Heart right ventricle (tissue), 16 donors: ENCODE measurements at places on chromosomes 11 and 22. TPM values are rescaled to one million over a fixed set of nuclear protein-coding genes. Genes with fewer than 3 reads are reported as not detected.

The IGSF9B gene
- 72.3 TPM for total RNA-seq

GRCh38 chr22:27488456-27489177 is 312.9 kb downstream of the MN1 start:
- no peak for DNase-seq

DNA sequence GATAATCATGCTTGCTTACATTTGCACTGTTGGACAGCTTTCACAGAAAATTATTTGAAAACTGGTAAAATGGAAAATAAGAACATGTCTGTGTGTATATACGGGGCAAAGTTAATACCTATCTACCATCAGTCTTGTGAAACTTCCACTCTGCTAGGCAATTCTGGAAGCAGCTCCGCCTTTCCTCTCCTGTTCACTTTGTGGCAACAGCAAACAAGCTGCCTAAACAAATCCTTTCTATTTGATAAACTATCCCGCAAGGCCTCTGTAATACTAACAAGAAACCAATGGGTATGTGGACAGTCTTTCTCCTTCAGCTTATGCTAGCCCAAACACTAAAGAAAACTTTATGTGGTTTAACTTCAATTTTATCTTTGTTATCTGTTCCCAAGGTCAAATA is 39.2 kb upstream of the RAPSN start:
- DNase-seq = no peak

DNA sequence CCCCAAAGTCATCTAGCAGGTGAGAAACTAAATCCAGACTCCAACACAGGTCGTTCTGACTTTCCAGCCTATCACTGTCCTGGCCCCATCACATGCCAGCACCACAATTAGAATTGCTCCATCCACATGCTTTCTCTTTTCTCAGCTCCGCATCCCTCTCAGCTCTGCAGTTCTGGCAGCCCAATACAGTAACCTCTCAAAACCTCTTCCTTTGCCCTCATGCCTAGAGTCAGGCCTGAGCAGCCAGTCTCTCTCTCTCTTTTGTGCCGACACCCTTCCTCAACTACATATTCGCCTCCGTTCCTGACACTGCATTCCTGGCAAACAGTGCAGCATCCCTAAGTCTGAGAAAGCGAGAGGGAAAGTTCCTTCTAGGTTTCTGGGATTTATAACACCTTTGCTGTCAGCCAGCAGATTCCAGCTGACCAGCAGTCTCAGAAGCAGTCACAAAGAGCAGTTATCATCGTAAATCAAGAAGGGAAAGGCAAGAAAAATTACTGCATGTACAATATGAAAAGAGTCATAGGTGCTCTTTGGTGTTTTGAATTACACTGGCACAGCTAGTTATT is 258.0 kb downstream of the FAT3 start:
- DNase-seq = no peak

DNA sequence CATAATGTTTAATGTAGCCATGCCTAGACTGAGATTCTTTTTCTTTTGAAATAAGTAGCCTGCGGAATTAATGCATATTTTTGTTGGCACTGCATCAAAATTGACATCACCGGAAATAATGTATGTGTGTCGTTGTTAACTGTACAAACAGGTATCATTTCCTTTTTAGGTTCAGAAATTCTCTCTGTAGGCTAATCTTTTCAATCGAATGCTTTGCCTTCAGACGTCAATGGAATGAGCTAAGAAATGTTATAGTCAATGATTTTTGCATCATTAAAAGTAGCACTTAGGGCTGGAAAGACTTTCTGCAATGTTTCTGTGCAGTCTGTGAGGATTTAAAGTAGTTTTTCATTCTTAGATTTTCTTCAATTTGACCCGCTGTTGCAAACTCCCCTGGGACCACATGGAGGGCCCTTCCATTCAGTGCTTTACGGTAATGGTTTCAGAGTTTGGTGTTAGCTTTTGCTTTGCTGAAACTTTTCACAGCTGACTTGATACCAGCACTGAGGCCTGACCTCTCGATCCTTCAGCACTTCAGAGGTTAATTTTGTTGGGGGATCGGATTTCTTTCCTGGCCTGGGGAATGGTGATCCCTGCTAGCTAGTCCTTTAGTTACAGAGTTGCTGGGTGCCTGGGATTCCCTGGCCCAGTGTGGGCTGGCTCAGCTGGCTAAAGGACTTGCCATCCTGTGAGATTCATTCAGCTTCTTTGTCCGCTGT is 137.8 kb downstream of the DBX1 start:
- DNase-seq = no peak

- DNase-seq = no peak
Observed at GRCh38 chr22:42807185-42807584, 49.9 kb downstream of the ARFGAP3 start.

DNA sequence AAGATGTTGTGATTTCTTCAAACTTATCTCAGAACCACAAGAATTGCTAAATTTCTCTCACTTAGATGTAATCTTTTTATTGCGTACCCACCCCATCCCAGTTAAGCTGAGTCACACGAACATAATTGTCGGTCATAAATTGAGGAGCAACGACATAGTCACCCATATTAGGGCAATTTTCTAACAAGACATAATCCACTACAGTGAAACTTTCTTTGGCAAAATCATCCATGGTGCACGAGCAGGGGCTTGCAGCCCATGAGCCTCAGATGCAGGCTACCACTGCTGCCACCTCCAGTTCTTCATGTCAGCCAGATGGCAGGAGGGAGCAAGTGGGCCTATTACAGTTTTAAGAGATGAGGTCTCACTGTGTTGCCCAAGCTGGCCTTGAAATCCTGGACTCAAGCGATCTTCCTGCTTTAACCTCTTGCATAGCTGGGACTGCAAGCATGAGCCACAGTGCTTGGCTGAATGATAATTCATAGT is 70.3 kb upstream of the GRK2 start:
- DNase-seq = no peak

The MMP8 gene
- total RNA-seq = not detected

GRCh38 chr11:101169944-101170343 is 40.3 kb upstream of the PGR start:
- no peak for DNase-seq

The PATE2 gene
- total RNA-seq = not detected

The ELFN2 gene
- not detected for total RNA-seq

The SF1 gene
- 166 TPM for total RNA-seq

The SFI1 gene
- 6.9 TPM for total RNA-seq

The PHLDA2 gene
- 0.89 TPM for total RNA-seq

GRCh38 chr11:78377625-78378418 is 39.8 kb downstream of the GAB2 start:
- no peak for DNase-seq

The RELT gene
- total RNA-seq = 3.1 TPM

The P2RY6 gene
- total RNA-seq = 1.0 TPM

DNA sequence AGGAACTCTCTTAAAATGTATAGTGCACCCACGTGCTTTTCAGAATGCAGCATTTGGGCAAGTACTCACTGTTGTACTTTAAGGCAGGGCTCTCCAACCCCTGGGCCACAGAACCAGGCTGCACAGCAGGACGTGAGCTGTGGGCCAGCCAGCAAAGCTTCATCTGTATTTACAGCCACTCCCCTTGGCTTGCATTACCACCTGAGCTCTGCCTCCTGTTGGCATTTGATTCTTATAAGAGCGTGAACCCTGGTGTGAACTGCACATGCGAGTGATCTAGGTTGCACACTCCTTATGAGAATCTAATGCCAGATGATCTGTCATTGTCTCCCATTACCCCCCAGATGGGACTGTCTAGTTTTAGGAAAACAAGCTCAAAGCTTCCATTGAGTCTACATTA is 3.0 kb downstream of the C11orf58 start:
- DNase-seq = no peak

DNA sequence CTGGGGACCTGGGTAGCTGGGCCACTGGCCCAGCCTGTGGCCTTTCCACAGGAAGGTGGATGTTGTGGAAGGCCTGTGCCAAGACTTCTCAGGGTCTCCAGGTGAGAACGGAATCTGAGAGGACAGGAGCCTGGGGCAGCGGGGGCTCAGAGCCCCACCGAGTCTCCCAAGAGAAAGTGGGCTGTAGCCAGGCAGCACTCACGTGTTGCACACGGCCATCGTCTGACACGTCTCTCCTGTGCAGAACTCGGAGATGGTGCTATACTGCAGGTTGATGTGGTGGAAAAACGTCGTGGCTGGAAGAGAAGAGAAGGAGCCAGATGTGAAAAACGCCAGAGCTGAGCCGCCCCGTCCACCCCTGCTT is 6.4 kb downstream of the MOB2 start:
- DNase-seq = no peak

The CHADL gene
- total RNA-seq = 12.9 TPM

The KCNJ11 gene
- 12.9 TPM for total RNA-seq

The LRRC55 gene
- total RNA-seq = 0.36 TPM

DNA sequence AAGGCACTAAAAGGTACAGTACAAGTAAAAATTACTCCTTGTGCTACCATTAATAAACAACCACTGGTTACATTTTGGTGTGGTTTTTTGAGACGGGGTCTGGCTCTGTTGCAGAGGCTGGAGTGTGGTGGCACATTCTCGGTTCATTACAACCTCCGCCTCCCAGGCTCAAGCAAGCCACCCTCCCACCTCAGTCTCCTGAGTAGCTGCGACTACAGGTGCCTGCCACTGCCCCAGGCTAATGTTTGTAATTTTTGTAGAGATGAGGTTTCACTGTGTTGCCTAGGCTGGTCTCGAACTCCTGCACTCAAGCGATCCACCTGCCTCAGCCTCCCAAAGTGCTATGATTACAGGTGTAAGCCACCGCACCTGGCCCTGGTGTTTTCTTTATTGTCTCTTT is 20.8 kb downstream of the TAF1D start:
- DNase-seq = no peak

DNA sequence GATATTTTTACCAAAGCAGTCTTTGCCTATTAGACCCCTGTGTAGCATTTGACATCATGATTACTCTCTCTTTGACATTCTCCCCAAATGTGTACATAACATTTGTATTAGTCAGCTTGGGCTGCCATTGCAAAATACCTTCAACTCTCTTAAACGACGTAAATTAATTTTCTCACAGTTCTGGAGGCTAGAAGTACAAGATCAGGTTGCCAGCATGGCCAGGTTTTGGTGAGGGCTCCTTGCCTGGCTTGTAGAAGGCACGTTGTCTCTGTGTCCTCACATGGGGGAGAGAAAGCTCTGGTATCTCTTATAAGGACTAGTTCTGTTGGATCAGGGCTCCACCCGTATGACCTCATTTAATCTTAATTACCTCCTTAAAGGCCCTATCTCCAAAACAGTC is 12.3 kb upstream of the DLAT start:
- no peak for DNase-seq

The CYB5R2 gene
- total RNA-seq = 0.45 TPM

GRCh38 chr11:132054822-132055221 is 684.4 kb downstream of the NTM start:
- DNase-seq = no peak

GRCh38 chr22:40823426-40823825 is 4.3 kb upstream of the SLC25A17 start:
- no peak for DNase-seq

The TMEM121B gene
- total RNA-seq = 2.8 TPM

The CSTF3 gene
- total RNA-seq = 12.4 TPM

DNA sequence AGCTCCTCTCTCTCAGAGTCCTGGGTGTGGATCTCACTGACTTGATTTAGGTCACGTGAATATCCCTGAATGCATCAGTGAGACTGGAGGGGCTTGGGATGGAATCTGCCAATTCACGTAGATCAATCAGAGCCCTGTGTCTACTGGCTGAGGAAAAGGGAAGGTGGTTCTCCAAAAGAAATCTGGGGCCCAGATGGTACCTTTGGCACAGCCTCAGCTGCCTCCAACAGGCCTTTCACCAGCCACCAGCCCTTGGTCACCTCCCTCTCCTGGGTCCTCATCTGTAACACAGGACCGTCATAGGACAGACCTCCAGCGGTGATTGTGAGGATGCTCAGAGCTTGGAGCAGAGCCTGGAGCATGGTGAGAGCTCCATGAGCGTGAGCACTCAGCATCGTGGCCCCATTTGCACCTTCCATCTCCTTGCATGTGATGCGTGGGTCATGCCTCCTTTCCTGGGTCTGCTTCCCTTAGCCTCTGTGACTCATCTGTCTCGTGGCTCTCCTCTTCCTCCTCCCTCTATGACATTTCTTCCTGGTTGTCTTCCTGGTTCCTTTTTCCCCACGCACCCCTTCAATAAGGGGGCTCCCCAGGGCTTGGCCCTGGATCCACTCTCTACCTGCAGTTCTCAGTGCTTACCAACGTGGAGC is 7.5 kb upstream of the MIEF1 start:
- DNase-seq = no peak

The OR6Q1 gene
- total RNA-seq = not detected

DNA sequence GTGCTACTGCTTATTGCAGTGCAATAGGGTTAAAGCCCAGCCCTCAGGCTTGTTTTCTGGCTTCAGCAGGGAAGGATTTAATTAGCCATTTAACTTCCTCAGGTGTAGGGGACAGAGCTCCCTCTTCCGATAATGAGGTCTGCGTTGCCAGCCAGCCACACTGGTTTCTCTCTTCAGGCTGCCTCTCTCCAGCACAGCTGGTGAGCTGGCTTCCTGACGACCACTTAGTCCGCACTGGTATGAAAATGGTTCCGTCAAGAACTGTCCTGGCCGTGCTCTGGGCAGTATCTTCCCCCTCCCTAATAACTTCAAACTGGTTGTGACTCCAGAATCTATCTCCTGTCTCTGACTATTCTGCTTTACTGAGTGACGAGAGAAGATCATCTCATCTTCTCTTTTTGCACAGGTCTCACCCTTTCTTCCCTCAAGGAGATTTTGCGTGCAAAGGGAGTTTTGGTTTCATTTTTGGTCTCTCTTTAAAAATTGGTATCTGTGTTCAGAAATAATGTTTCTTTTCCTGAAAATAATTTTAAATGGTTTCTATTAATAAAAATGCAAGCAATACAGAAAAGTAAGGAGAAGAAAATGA is 49.2 kb downstream of the CNTN5 start:
- no peak for DNase-seq

The MPST gene
- total RNA-seq = 67.0 TPM

- DNase-seq = no peak
Observed at GRCh38 chr11:9799886-9800285, 136.0 kb downstream of the SWAP70 start.

- DNase-seq = no peak
Observed at GRCh38 chr11:44177905-44178304, 82.4 kb downstream of the EXT2 start.

DNA sequence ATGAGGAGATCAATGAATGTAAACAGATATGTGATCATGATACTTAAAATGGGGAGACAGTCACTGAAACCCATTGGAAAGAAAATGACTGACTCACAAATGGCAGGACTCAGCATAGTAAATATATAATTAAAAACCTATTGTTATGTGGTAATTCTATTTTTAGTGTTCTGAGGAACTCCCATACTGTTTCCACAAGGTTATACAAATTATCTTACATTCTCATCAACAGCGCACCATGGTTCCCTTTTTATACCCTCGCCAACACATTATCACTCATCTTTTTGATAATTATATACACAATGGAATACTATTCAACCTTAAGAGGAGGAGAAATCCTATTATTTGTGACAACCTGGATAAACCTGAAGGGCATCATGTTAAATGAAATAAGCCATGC is 17.1 kb downstream of the OR5B21 start:
- no peak for DNase-seq

- DNase-seq = no peak
Observed at GRCh38 chr11:113159988-113160807, 154.2 kb upstream of the TTC12 start.

- no peak for DNase-seq
Observed at GRCh38 chr11:85947431-85948272, 92.5 kb downstream of the CCDC83 start.

The SLC17A6 gene
- total RNA-seq = not detected

GRCh38 chr11:116533186-116533825 is 239.5 kb downstream of the BUD13 start:
- no peak for DNase-seq

The FKBP2 gene
- 40.4 TPM for total RNA-seq

The PYGM gene
- 87.7 TPM for total RNA-seq

The BRSK2 gene
- 0.15 TPM for total RNA-seq

GRCh38 chr11:88447281-88447680 is 109.7 kb upstream of the CTSC start:
- DNase-seq = no peak

The CALCB gene
- total RNA-seq = 0.10 TPM
